HepG2 (cell line): ENCODE measurements at places on chromosomes 13 and 19. TPM values are rescaled to one million over a fixed set of nuclear protein-coding genes. Genes with fewer than 3 reads are reported as not detected.

Gene BLOC1S3
- 3.2 and 4.3 TPM in 2 replicates for total RNA-seq

Gene OSCAR
- total RNA-seq = not detected in 2 replicates

- H3K27ac ChIP-seq = no peak overlapping the region
- H3K4me1 ChIP-seq = no peaks in the 10 kb centered on the region
- no peaks in the 10 kb centered on the region for H3K36me3 ChIP-seq
- no peak overlapping the region for H3K4me3 ChIP-seq
- H3K27me3 ChIP-seq = no peaks in the 10 kb centered on the region
- DNase-seq = no peak
Measured at GRCh38 chr13:57813651-57814050, 182.1 kb downstream of the PCDH17 start.

Gene PCSK4
- 0.52 and 2.0 TPM in 2 replicates for total RNA-seq
